ENCODE measurements at places on chromosomes 3 and 15. TPM values are rescaled to one million over a fixed set of nuclear protein-coding genes. Genes with fewer than 3 reads are reported as not detected.

The LRRC28 gene
- total RNA-seq: 32.6 TPM

The SLC28A1 gene
- total RNA-seq: not detected

The TNNC1 gene
- total RNA-seq: 0.36 TPM

The KLHL24 gene
- total RNA-seq: 142 TPM

The CDHR4 gene
- total RNA-seq: not detected

The FOXB1 gene
- not detected for total RNA-seq

The UBL7 gene
- total RNA-seq: 41.3 TPM

The TTLL13 gene
- under 0.01 TPM for total RNA-seq

The GPR62 gene
- total RNA-seq: not detected

The HTR3C gene
- not detected for total RNA-seq

The AGBL1 gene
- total RNA-seq: not detected

The C3orf18 gene
- 18.8 TPM for total RNA-seq

The GOLGA6L22 gene
- not detected for total RNA-seq

The CKMT1A gene
- not detected for total RNA-seq

The STAB1 gene
- 1.1 TPM for total RNA-seq

The ETV5 gene
- total RNA-seq: 42.3 TPM

The HCLS1 gene
- 2.9 TPM for total RNA-seq

The ITGA11 gene
- 697 TPM for total RNA-seq

The FBXW12 gene
- total RNA-seq: not detected

The ZNF620 gene
- total RNA-seq: 1.1 TPM

The GOLGA6L7 gene
- not detected for total RNA-seq

The MKRN2OS gene
- not detected for total RNA-seq

The OSTN gene
- total RNA-seq: under 0.01 TPM

The SLC38A3 gene
- total RNA-seq: 0.29 TPM

The NAALADL2 gene
- 23.5 TPM for total RNA-seq

The EXOSC7 gene
- 25.0 TPM for total RNA-seq

The MUC13 gene
- not detected for total RNA-seq

The RASSF1 gene
- 17.4 TPM for total RNA-seq

The LRRFIP2 gene
- total RNA-seq: 45.1 TPM

The PLCB2 gene
- total RNA-seq: under 0.01 TPM

The HDC gene
- not detected for total RNA-seq

The CRYGS gene
- total RNA-seq: 0.88 TPM

The RBP2 gene
- not detected for total RNA-seq

The TLR9 gene
- total RNA-seq: not detected
